ENCODE measurements at places on chromosomes 12 and 14. TPM values are rescaled to one million over a fixed set of nuclear protein-coding genes. Genes with fewer than 3 reads are reported as not detected.

GRCh38 chr12:5768171-5768570, 176.9 kb downstream of the ANO2 start:
- no peaks in the 10 kb centered on the region for H3K27me3 ChIP-seq
- no peak overlapping the region for H3K27ac ChIP-seq
- H3K4me3 ChIP-seq, result no peak overlapping the region
- no peak for DNase-seq
- no peaks in the 10 kb centered on the region for H3K36me3 ChIP-seq

DNA sequence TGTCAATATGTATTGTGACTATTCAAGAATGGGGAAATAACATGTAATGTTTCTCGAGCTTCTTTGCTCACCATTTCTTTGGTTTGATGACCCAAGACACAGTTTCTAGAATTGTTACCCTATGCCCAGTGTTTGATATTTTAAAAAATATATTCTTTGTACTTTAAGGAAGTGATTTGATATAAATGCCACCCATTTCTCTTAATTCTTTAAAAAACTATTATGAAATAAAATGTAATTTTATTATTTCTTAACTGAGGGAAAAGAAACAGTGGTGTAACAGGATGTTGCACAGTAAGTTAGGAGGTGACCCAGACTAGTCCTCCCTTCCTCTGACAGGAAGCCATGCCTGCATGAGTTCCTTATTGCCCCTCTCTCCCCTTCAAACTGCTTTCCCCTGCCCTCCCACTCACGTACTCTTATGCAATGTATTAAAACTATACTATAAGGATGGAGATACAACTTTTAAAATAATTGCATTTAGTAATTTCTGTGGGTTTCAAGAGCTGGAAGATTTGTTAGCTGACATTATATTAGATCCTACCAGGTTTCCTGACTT, 279.4 kb downstream of the TMTC2 start:
- DNase-seq, result no peak
- H3K27me3 ChIP-seq, result no peaks in the 10 kb centered on the region
- H3K27ac ChIP-seq, result no peak overlapping the region
- no peaks in the 10 kb centered on the region for H3K4me1 ChIP-seq

GRCh38 chr14:68283378-68284123, 464.0 kb downstream of the RAD51B start:
- H3K4me3 ChIP-seq, result no peak overlapping the region
- peak; percentile 32 for DNase-seq
- H3K27ac ChIP-seq, result peak overlapping the region; percentile 45
- peaks cover 10% of the 10 kb centered on the region for H3K4me1 ChIP-seq

GRCh38 chr14:24194186-24194872, 912 bp downstream of the TM9SF1 start:
- no peak for DNase-seq
- peak overlapping the region; percentile 100 for H3K27ac ChIP-seq
- peak overlapping the region; percentile 93 for H3K4me3 ChIP-seq
- H3K4me1 ChIP-seq, result peaks cover 24% of the 10 kb centered on the region
- H3K36me3 ChIP-seq, result peaks cover 22% of the 10 kb centered on the region

- H3K27me3 ChIP-seq, result no peaks in the 10 kb centered on the region
- DNase-seq, result no peak
- H3K4me3 ChIP-seq, result peak overlapping the region; percentile 31
- no peak overlapping the region for H3K27ac ChIP-seq
- H3K36me3 ChIP-seq, result no peaks in the 10 kb centered on the region
Measured at GRCh38 chr14:90816681-90817436, 629 bp upstream of the TTC7B start.

- DNase-seq, result no peak
- no peaks in the 10 kb centered on the region for H3K27me3 ChIP-seq
- H3K4me1 ChIP-seq, result no peaks in the 10 kb centered on the region
Measured at GRCh38 chr12:25020621-25021243, 71.8 kb upstream of the BCAT1 start.

DNA sequence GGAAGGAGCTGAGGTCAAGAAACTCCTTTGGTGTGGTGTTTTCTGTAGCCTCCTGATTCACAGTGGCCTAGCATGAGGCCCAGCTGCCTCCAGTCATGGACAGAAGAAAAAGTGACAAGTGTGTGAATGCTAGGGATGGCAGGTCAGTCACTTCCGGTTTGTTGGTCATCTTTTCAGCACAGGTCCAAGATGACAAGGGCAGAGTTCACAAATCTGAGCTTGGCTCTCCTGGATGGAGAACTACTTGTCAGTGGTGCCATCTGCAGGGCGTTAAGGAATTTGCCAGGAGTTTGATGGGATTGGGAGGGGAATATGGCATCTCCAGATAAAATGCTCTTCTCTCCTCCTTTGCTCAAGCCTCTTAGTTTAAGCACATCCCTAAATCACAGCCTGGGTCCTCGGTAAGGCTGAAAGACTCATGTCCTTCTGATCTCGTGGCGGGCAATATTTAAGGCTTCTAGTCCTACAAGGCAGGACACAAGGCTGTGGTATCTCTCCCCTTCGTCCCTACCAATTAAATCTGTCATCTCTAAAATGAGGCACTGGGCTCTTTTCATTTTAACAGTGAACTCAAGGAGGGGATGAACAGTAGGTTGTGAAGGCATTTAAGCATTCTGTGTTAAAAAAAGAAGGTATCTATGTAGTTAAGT, 10.0 kb downstream of the TUBA1B start:
- DNase-seq, result no peak
- no peaks in the 10 kb centered on the region for H3K27me3 ChIP-seq
- no peak overlapping the region for H3K27ac ChIP-seq
- peaks cover 3% of the 10 kb centered on the region for H3K4me1 ChIP-seq

GRCh38 chr12:90262251-90262650, 553.6 kb upstream of the ATP2B1 start:
- no peaks in the 10 kb centered on the region for H3K4me1 ChIP-seq
- H3K36me3 ChIP-seq, result no peaks in the 10 kb centered on the region
- no peak overlapping the region for H3K27ac ChIP-seq
- no peak for DNase-seq

- peak overlapping the region; percentile 95 for H3K27ac ChIP-seq
- peak; percentile 82 for DNase-seq
- H3K4me3 ChIP-seq, result peak overlapping the region; percentile 100
Measured at GRCh38 chr14:103056322-103057027, 874 bp downstream of the CDC42BPB start.

DNA sequence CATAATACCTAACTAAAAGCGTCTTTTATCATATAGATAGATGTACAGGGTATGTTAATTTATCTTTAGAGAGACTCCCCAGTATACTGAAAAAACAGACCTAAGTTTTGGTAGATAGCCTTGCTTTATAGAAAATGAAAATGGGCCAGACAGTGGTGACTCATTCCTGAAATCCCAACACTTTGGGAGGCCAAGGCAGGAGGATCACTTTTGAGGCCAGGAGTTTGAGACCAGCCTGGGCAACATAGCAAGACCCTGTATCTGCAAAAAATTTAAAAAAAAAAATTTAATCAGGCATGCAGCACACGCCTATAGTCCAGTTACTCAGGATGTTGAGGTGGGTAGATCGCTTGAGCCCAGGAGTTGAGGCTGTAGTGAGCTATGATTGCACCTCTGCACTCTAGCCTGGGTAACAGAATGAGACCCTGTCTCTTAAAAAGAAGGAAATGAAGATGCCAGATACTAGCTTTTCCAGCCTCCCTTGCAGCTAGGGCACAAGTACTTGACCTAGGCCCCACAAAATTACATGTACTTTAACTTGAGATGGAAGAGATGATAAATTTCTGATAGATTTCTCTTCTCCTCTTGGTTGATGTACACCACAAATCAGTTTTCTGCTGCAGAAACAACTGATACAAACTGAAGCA, 17.1 kb downstream of the RAP1B start:
- peaks cover 74% of the 10 kb centered on the region for H3K4me1 ChIP-seq
- no peaks in the 10 kb centered on the region for H3K36me3 ChIP-seq
- no peaks in the 10 kb centered on the region for H3K27me3 ChIP-seq

CCDC184 gene
- 1.2 TPM for total RNA-seq

ARMH4 gene
- 11.9 TPM for total RNA-seq

POTEM gene
- not detected for total RNA-seq

TOMM20L gene
- not detected for total RNA-seq

All from heart right ventricle (tissue), 16 donors.